ENCODE measurements at places on chromosomes 7 and 10.

DNA sequence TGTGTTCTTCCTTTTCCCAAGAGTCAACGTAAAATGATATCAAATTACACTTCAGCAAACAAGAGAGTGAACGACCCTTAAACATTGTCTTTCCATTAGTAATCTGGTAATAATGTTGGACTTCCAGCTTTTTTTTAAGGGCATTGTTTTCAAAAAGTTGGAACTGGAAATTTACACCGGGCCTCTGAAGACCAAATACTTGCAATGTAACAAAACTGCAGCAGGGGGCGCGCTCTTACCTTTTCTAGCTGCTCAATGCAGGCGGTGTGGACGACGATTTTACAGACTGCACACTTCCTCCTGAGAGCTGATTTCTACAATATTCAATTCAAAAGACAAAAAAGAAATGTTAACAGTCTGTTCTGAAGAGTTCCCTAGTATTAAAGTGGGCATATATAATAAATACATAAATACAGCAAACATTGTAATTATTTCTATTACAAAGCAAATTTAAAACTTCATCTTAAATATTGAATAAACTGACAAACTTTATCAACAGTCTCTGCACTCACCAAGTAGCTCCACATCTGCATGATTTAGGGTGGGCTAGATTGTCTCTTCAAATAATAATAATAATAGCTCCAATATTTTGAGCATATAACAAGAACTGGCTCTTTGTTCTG is 190.4 kb downstream of the DGKI start:
- peak; percentile 75 for DNase-seq

DNA sequence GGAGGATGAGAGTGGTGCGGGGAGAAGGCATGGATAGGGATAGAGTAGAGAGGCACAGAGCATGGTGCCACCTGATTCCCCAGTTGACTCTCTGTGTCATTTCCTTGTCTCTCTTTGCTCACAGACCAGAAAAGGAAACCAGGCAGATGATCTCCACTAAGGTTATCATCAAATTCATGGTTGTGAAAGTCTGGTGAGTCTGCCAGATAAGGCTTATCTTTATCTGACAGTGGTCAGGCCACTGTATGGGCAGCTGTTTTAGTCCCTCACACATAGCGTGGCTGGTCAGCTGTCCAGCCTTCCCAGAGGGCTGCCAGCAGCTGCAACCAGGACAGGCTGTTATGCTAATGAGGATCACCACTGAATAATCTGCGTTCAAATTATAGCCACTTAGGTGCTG is 99.0 kb downstream of the ADRA2A start:
- DNase-seq: no peak

DNA sequence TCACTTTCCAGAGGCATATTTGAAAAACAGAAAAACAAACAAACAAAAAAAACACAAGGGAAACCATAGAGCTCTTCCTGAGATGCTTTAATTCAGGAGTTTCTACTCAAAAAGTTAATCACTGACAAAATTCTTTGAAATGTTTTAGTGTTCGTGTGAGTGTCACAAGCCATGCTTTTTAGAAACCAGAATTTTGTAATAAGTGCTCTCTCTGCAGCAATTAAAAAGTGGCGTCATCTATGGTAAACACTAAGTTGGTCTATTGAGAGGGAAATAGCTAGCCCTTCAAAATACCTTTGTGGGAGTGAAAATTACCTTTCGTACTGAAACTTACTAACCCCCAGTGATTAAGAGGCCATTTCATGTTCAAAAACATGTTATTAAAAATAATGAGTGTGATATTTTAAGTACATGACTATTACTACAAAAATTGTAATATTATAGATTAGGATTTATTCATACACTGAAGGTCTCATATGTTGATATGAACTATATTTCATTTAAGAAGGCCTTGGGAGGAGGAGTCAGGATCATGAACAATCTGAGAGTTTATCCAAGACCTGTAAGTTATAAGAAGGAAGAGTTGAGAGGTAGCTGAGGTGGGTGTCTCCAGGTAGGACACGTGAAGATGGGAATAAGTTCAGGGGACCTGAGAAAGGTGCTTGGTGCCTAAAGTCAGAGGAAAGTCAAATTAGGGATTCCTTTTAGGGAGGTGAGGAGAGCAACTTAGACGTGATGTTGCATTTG is 94.6 kb downstream of the PPP1R9A start:
- DNase-seq: no peak

DNA sequence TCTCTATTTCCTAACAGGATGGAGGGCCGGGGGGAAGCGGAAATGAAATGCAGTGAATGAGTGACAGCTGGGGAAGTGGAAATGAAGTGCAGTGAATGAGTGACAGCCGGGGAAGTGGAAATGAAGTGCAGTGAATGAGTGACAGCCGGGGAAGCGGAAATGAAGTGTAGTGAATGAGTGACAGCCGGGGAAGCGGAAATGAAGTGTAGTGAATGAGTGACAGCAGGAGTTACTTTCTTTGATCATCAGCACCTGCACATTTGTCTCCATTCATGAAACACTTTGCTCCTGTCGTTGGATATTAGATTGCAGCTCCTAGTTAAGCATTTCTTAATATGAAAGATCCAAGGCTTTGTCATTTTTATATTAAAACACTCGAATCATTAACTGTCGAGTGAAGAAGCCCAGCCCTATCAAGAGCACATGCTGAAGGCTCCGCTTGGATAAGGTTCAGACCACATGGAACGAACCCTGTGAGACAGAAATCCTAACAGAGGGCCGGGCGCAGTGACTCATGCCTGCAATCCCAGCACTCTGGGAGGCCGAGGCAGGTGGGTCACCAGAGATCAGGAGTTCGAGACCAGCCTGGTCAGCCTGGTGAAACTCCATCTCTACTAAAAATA is 406.0 kb upstream of the ADARB2 start:
- DNase-seq: no peak

GRCh38 chr10:2786251-2786650 is 281.1 kb upstream of the PFKP start:
- DNase-seq: no peak

GRCh38 chr10:18136073-18136791 is 4.0 kb upstream of the CACNB2 start:
- no peak for DNase-seq

GRCh38 chr10:97585439-97585811 is 1.2 kb downstream of the HOGA1 start:
- no peak for DNase-seq

DNA sequence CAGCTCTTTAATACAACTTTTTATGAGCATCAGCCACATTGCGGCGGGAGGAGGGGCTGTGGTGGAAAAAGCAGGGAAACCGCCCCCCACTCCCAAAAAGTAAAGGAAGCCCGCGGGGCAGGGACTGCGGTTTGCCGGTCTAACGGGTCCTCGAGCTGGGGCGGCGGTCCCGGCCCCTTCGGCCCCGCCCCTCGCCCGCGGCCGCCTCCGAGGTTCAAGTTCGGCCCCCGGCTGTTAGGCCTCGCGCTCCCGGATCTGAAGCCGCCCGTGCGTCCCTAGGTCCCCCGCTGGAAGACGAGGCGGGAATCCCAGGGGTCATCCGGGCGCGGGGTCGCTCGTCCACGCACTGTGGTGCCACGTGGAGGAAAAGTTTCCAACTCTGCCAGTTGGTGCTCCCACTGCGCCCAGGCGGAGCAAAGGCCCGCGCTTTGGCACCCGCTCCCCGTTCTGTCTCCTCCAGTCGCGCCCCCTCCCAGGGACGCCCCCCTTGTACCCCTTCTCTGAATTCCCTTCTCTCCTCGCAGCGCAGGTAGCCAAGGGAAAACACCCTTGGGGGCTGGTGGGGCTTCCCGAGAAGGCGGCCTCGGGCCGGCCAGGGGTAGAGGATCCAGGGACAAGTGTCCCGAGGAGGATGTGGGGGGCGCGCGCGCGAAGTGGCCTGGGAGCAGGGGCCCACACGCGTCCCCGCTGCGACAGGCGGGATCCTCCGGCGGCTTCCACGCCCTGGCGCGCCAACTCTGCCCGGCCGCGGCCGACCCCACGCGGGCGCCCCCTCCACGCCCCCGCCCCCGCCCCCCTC is 798 bp upstream of the AUTS2 start:
- peak; percentile 80 for DNase-seq

All from NCI-H69 (cell line).